Sigmoid colon (tissue), 7 donors: ENCODE measurements at places on chromosomes 13 and 19.

GRCh38 chr13:42078128-42078808 lies 29.8 kb downstream of the DGKH start:
- no peak for DNase-seq

- no peak for DNase-seq
These were observed 78.3 kb downstream of the ZNF486 start for GRCh38 chr19:20245309-20245708.

- DNase-seq = no peak
These were observed 479.4 kb downstream of the PCDH20 start for GRCh38 chr13:60936281-60936680.

- DNase-seq = no peak
These were observed 178.6 kb downstream of the RBM26 start for GRCh38 chr13:79227418-79227817.

- DNase-seq = no peak
These were observed 61.5 kb downstream of the IER2 start for GRCh38 chr19:13211426-13212308.

- DNase-seq = no peak
These were observed 20.5 kb upstream of the IGFL1 start for GRCh38 chr19:46209051-46209450.
